ENCODE measurements at places on chromosomes 13 and 19.

DNA sequence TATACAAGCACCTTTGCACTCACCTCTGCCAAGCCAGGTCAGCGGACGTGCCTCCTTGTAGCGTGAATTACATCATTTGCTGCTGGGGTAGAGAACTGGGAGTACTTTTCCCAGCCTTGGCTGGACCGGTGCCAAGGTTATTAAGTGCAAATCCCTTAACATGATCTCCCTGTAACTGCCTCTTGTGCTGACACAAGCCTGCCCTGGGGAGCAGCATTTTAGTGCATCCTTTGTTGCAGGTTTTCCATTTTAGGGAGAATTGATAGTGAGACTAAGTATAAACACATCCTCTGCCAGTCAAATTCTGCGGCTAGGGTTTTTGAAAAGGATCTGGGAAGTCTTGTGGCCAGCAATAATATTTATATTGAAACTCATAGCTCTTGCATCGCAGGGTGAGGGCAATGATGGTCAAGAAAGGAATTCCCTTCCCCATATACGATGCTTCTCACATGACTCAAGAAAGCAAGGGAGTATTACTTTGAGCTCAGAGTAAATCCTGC is 32.7 kb upstream of the DCLK1 start:
- no peaks in the 10 kb centered on the region for H3K4me1 ChIP-seq
- H3K4me3 ChIP-seq, result no peak overlapping the region
- no peak overlapping the region for H3K27ac ChIP-seq
- DNase-seq, result no peak
- H3K36me3 ChIP-seq, result no peaks in the 10 kb centered on the region
- no peaks in the 10 kb centered on the region for H3K27me3 ChIP-seq

DNA sequence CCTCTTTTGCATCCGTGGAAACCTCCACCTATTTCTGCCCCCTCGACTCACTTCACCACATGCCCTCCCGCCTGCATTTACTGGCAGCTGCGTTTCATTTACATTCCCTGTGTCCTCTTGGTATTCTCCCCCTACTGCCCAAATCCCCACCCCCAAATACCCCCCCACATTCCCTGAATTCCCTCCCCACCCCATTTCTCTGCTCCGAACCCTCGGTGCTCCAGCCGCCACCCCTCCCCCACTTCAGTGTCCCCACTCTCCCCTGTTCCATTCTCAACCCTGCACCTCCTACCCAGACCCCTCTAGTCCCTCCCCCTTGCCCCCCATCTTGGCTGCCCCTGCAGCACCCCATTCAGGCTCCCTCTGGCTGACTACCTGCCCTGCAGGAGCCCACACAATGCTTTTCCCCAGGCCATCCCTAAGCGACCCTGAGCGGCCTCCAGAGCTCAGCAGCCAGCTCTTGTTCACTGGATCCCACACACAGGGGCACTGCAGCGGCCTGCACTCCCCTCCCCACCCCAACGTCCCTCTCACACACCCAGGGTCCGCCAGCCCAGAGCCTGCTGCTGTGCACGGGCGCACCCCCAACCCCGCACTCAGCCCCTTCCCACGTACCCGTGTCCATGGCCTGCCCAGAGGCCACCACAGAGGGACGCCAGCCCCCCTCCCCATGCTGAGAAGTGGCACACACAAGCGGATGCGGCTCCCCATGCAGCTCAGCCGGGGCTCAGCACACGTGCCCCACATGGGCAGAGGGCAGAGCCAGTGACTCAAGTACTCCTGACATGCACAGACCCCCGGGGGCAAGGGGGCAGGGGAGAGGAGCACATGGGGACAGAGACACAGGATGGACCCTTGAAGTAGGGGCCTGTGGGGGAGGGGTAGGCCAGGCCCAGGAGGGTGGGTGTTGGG is 26.3 kb downstream of the SHANK1 start:
- no peaks in the 10 kb centered on the region for H3K36me3 ChIP-seq
- no peaks in the 10 kb centered on the region for H3K4me1 ChIP-seq
- H3K4me3 ChIP-seq, result no peak overlapping the region
- H3K27me3 ChIP-seq, result peaks cover 91% of the 10 kb centered on the region
- H3K27ac ChIP-seq, result no peak overlapping the region

- H3K36me3 ChIP-seq, result peaks cover 15% of the 10 kb centered on the region
- H3K4me3 ChIP-seq, result no peak overlapping the region
- no peak for DNase-seq
- peaks cover 4% of the 10 kb centered on the region for H3K4me1 ChIP-seq
- H3K27ac ChIP-seq, result no peak overlapping the region
These were observed 33.0 kb downstream of the USP12 start for GRCh38 chr13:27138457-27139093.

- H3K36me3 ChIP-seq, result no peaks in the 10 kb centered on the region
- H3K4me3 ChIP-seq, result no peak overlapping the region
- H3K27me3 ChIP-seq, result no peaks in the 10 kb centered on the region
- peaks cover 20% of the 10 kb centered on the region for H3K4me1 ChIP-seq
- no peak for DNase-seq
These were observed 432.5 kb downstream of the FGF9 start for GRCh38 chr13:22103046-22104027.

GRCh38 chr13:27007166-27007565 is 164.4 kb downstream of the USP12 start:
- peaks cover 64% of the 10 kb centered on the region for H3K27me3 ChIP-seq
- no peaks in the 10 kb centered on the region for H3K36me3 ChIP-seq
- peaks cover 7% of the 10 kb centered on the region for H3K4me1 ChIP-seq
- no peak overlapping the region for H3K4me3 ChIP-seq
- DNase-seq, result no peak

DNA sequence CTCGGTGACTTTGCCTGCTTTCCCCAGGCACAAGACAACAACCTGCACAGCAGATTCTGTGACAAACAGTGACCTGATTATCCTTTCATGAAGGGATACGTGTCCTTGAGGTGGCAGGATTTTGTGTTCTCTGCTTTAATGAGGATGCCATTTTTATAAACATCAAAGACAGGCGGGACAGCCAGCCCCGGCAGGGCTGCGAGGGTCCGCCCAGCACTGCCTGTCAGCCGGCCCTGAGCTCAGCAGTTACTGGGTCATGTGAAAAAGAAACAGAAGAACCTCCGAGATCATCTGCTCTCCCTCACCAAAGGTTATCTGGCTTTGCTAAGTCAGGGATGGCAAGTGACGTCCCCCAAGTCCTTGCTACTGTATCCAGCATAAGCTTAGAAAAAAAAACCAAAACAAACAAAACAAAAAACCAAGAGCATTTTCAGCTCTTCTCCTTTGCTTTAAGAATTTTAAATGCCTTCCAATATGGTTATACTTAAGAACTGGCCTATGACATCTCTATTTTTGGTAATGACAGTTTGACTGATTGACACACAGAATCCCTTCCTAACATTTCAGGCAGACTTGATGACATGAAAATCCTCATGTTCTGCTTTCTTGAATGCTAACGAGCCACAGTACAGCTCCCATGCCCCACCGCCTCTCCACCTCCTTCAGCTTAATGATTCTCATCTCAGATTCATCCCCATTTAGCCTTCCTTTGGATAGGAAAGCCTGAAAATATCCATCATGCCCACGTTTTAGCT is 666.6 kb upstream of the ARGLU1 start:
- H3K4me3 ChIP-seq, result no peak overlapping the region
- H3K4me1 ChIP-seq, result peaks cover 5% of the 10 kb centered on the region
- no peaks in the 10 kb centered on the region for H3K36me3 ChIP-seq
- DNase-seq, result no peak

DNA sequence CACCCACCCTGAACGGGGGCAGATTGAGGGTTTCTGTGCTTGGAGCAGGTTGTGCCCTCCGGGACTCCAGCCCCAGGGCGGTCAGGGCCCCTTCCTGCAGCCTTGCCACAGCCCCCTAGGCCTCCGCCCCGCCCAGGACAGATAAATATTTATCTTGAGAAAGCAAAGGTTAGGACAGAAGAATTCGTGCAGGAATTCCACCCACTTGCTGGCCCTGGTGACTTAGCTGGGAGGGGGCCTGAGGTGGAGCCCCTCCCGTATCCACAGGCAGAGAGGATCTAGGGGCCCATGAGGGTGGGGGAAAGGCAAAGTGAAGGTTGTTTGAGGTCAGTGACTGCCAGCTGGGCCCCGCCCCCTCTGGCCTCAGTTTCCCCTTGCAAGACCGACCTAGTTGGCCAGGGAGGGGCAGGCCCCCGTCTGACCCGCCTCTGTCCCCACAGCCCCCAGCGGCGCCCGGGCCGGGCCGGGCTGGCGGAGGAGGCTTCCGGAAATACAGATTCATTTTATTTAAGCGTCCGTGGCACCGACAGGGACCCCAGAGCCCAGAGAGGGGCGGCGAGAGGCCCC is 5.2 kb downstream of the MIDN start:
- no peak overlapping the region for H3K27ac ChIP-seq
- DNase-seq, result no peak
- H3K4me3 ChIP-seq, result peak overlapping the region; percentile 68
- peaks cover 12% of the 10 kb centered on the region for H3K27me3 ChIP-seq
- H3K4me1 ChIP-seq, result peaks cover 15% of the 10 kb centered on the region
- H3K36me3 ChIP-seq, result peaks cover 16% of the 10 kb centered on the region

- H3K36me3 ChIP-seq, result no peaks in the 10 kb centered on the region
- H3K4me1 ChIP-seq, result peaks cover 10% of the 10 kb centered on the region
- DNase-seq, result no peak
- H3K27ac ChIP-seq, result no peak overlapping the region
- H3K4me3 ChIP-seq, result no peak overlapping the region
These were observed 121.7 kb downstream of the NHLRC3 start for GRCh38 chr13:39159846-39160370.

DNA sequence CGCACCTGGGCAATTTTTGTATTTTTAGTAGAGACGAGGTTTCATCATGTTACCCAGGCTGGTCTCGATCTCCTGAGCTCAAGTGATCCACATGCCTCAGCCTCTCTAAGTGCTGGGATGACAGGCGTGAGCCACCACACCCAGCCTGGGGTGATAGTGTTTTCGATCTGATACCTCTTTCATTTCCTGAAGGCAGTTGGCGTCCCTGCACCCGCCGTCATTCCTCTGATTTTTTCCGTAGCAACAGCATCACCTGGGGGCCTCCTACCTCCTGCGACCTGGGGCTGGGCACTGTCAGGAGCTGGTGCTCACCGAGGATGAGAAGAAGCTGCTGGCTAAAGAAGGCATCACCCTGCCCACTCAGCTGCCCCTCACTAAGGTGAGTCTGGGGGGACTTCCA is 10.8 kb downstream of the CREB3L3 start:
- peaks cover 62% of the 10 kb centered on the region for H3K27me3 ChIP-seq
- H3K36me3 ChIP-seq, result no peaks in the 10 kb centered on the region
- DNase-seq, result no peak
- H3K27ac ChIP-seq, result no peak overlapping the region

GRCh38 chr19:39351537-39352064 is 9.4 kb downstream of the SAMD4B start:
- DNase-seq, result no peak
- H3K27ac ChIP-seq, result no peak overlapping the region
- peaks cover 12% of the 10 kb centered on the region for H3K4me1 ChIP-seq
- H3K36me3 ChIP-seq, result peaks cover 8% of the 10 kb centered on the region

DNA sequence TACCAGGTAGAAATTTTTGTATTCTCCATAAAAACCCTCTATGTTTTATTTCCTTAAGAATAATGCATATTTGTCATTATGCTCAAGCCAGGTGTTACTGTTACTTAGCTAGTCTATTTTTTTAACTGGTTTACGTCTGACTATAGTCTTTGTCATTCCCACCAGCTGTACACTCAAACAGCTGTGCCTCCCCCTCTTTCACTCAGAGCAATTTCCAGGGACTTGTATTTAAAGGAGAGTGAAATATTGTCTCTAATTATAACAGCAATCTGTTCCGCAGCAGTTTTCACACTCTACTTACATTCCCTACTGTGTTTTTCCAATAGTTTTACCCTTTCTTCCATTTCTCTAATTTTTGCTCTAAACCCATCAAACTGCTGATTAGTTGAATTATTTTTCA is 813.6 kb upstream of the MIR17HG start:
- no peak for DNase-seq
- H3K27me3 ChIP-seq, result no peaks in the 10 kb centered on the region
- H3K4me3 ChIP-seq, result no peak overlapping the region
- peaks cover 4% of the 10 kb centered on the region for H3K36me3 ChIP-seq

- H3K4me1 ChIP-seq, result peaks cover 35% of the 10 kb centered on the region
- H3K36me3 ChIP-seq, result peaks cover 2% of the 10 kb centered on the region
- no peak for DNase-seq
- H3K27me3 ChIP-seq, result no peaks in the 10 kb centered on the region
- peak overlapping the region; percentile 50 for H3K27ac ChIP-seq
These were observed 551 bp downstream of the FZR1 start for GRCh38 chr19:3506384-3507340.
